ENCODE measurements at places on chromosomes 7 and 10. TPM values are rescaled to one million over a fixed set of nuclear protein-coding genes. Genes with fewer than 3 reads are reported as not detected.

SLC26A3 gene
- total RNA-seq: not detected

GRCh38 chr7:77866370-77866769, 67.8 kb downstream of the PHTF2 start:
- no peak overlapping the region for H3K4me3 ChIP-seq
- no peak for DNase-seq
- peaks cover 2% of the 10 kb centered on the region for H3K4me1 ChIP-seq
- no peaks in the 10 kb centered on the region for H3K27me3 ChIP-seq
- H3K27ac ChIP-seq: no peak overlapping the region

PRTFDC1 gene
- total RNA-seq: 0.46 TPM

DNA sequence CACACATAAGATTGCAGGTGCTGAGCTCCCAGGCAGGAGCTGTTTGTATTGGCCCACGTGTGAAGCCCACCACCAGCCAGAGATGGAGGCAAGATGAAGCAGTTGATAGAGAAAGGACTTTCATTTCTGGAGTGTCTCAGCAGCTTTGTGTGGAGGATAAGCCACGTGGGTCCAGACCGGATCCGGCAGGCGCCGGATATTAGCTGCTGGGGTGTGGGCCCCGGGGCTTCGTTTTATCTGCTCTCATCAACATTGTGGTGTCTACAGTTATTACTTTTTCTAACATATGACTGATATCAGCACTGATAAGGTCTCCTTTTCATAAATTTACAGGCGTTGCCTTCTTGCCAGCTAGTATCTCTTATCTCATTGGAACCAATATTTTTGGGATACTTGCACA, 25.5 kb downstream of the SLC18A2 start:
- no peak overlapping the region for H3K4me3 ChIP-seq
- DNase-seq: no peak
- H3K36me3 ChIP-seq: no peaks in the 10 kb centered on the region
- H3K27ac ChIP-seq: no peak overlapping the region
- no peaks in the 10 kb centered on the region for H3K4me1 ChIP-seq

- H3K4me1 ChIP-seq: peaks cover 39% of the 10 kb centered on the region
- H3K4me3 ChIP-seq: no peak overlapping the region
- DNase-seq: no peak
- no peak overlapping the region for H3K27ac ChIP-seq
- no peaks in the 10 kb centered on the region for H3K27me3 ChIP-seq
These were observed 127.9 kb downstream of the FAM53B start for GRCh38 chr10:124616040-124616835.

GRCh38 chr10:71260622-71261325, 48.4 kb downstream of the UNC5B start:
- H3K36me3 ChIP-seq: no peaks in the 10 kb centered on the region
- no peaks in the 10 kb centered on the region for H3K4me1 ChIP-seq
- no peak overlapping the region for H3K4me3 ChIP-seq
- H3K27ac ChIP-seq: no peak overlapping the region

DNA sequence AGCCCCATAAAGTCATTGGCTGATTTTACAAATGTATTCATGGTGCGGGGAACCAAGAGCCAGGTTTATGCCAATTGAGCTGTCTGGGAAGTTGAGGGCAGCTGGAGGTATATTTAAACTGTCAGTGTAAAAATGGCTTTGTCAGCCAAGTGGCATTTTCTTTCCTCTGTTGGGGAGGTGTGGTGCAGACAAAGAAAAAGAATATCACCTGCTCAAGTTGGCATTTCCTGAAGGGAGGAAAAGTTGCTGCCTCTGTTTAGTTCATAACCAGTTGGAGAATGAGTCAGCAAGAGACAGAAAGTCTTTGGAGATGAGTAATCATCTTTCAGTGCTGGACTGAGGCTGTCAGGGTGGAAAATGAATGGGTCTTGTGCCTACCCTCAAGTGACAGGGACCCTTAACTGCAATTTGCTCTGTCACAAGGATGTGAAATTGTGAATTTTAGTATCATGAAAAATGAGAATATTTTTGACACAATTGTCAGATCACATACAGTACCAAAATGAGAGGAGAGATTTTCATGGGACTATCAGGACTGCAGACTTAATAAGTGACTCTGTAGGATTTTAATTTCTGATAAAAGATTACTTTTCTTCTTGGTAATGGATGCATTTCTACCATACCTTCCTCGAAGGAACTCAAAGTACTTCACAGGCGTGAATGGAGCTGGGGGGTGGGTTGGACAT, 137.3 kb downstream of the ANLN start:
- no peak overlapping the region for H3K4me3 ChIP-seq
- H3K36me3 ChIP-seq: peaks cover 10% of the 10 kb centered on the region
- DNase-seq: no peak
- H3K4me1 ChIP-seq: peaks cover 22% of the 10 kb centered on the region

DNA sequence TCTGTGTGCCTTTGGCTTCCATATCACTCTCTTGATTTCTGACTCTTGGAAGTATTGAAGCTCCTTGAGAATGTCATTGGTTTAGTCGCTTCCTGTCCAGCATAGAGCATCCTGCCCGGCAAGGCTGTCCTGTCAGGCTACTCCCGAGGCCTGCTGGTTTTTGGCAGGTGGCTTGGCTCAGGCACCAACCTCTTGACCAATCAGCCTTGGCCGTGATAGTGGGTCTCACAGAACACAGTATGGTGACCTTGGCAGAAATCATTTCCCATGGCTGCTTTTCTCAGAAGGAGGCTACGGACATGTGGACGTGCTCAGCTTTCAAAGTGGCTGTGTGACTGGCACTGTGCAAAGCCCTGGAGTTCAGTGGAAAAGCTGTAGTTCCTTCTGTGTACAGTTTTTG, 516.9 kb downstream of the REEP3 start:
- no peak for DNase-seq
- no peak overlapping the region for H3K27ac ChIP-seq
- H3K27me3 ChIP-seq: peaks cover 6% of the 10 kb centered on the region
- no peaks in the 10 kb centered on the region for H3K36me3 ChIP-seq

DNA sequence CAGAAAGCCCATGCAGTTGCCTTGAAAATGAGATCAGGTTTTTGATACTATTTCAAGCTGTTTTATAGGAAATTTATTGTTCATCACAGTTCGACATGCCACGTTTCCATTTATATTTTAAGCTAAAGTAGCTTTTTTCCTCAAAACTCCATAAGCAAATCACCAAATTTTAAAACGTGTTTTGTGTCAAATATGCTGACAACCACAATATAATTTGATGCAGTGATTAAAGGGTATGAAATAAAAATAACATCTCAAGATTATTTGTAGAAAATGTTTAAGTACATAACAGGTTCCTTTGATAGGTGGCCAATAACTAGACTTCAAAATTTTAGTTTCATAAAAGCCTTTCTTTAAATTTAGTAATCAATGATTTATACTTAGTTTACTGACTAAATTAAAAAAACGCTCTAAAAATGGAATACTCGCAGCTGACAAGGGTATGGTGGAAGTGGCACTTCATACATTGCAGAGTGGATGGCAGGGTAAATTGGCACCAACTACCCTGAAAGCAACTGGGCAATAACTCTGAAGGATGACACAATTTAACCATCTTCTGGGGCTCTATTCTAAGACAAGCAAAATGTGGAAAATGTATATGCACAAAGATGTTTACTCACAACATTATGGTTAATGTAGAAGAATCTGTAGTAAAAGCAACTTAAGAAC, 481.6 kb downstream of the TNS3 start:
- DNase-seq: no peak
- no peaks in the 10 kb centered on the region for H3K4me1 ChIP-seq
- no peaks in the 10 kb centered on the region for H3K27me3 ChIP-seq
- no peak overlapping the region for H3K27ac ChIP-seq

UNCX gene
- not detected for total RNA-seq

DCLRE1A gene
- 13.9 TPM for total RNA-seq

GRCh38 chr10:21496343-21497176, 28.9 kb downstream of the SKIDA1 start:
- peak overlapping the region; percentile 81 for H3K4me3 ChIP-seq
- no peaks in the 10 kb centered on the region for H3K36me3 ChIP-seq
- H3K4me1 ChIP-seq: peaks cover 27% of the 10 kb centered on the region
- peaks cover 73% of the 10 kb centered on the region for H3K27me3 ChIP-seq
- peak overlapping the region; percentile 17 for H3K27ac ChIP-seq
- DNase-seq: peak; percentile 62

IFIT2 gene
- total RNA-seq: 10.2 TPM

OPALIN gene
- total RNA-seq: not detected

DNA sequence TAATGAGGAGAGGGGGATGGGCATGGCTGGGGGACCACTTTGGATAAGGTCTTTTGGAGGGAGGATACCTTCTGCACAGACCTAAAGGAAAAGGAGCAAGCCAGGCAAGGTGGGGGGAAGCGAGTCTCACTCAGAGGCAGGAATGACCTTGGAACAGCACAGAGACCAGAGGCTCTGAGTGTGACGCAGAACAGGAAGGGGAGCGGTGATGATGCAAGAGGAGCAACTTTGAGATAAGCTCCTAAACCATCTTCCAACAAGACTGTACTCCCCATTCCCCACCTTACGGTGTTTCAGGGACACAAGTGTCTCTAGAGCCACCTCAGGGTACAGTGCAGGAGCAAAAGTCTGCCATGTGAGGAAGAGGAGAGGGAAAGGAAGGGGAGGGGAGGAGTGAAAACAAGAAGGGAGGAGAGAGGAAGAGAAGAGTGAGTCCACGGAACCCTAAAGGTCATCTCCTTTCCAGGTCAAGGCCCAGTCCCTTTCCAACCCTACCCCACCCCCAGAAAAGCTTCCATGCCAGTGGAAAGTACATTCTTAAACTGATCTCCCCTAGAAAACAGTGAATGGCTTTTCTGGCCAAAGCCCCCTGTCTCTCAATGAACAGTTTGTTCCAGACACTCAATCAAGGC, 54.1 kb downstream of the JAZF1 start:
- H3K27me3 ChIP-seq: no peaks in the 10 kb centered on the region
- H3K4me3 ChIP-seq: no peak overlapping the region
- peaks cover 18% of the 10 kb centered on the region for H3K4me1 ChIP-seq
- H3K27ac ChIP-seq: no peak overlapping the region

GRCh38 chr10:113005380-113005779, 55.3 kb downstream of the TCF7L2 start:
- no peak for DNase-seq
- H3K27ac ChIP-seq: no peak overlapping the region
- no peak overlapping the region for H3K4me3 ChIP-seq
- H3K27me3 ChIP-seq: peaks cover 75% of the 10 kb centered on the region
- H3K4me1 ChIP-seq: peaks cover 21% of the 10 kb centered on the region

ABCC2 gene
- 1.3 TPM for total RNA-seq

GRCh38 chr7:89934101-89934500, 220.2 kb upstream of the STEAP1 start:
- no peak for DNase-seq
- no peaks in the 10 kb centered on the region for H3K36me3 ChIP-seq
- H3K27me3 ChIP-seq: no peaks in the 10 kb centered on the region
- H3K27ac ChIP-seq: no peak overlapping the region

UCN3 gene
- not detected for total RNA-seq

GRCh38 chr10:77546042-77546441, 91.6 kb downstream of the KCNMA1 start:
- H3K4me3 ChIP-seq: no peak overlapping the region
- no peaks in the 10 kb centered on the region for H3K36me3 ChIP-seq
- peaks cover 4% of the 10 kb centered on the region for H3K27me3 ChIP-seq
- peaks cover 1% of the 10 kb centered on the region for H3K4me1 ChIP-seq
- no peak overlapping the region for H3K27ac ChIP-seq
- DNase-seq: no peak

- no peaks in the 10 kb centered on the region for H3K4me1 ChIP-seq
- no peaks in the 10 kb centered on the region for H3K36me3 ChIP-seq
- H3K27me3 ChIP-seq: peaks cover 11% of the 10 kb centered on the region
- DNase-seq: peak; percentile 53
- H3K4me3 ChIP-seq: no peak overlapping the region
- H3K27ac ChIP-seq: no peak overlapping the region
These were observed 220.2 kb downstream of the DGKI start for GRCh38 chr7:137626469-137627067.

CDNF gene
- 0.85 TPM for total RNA-seq

DNA sequence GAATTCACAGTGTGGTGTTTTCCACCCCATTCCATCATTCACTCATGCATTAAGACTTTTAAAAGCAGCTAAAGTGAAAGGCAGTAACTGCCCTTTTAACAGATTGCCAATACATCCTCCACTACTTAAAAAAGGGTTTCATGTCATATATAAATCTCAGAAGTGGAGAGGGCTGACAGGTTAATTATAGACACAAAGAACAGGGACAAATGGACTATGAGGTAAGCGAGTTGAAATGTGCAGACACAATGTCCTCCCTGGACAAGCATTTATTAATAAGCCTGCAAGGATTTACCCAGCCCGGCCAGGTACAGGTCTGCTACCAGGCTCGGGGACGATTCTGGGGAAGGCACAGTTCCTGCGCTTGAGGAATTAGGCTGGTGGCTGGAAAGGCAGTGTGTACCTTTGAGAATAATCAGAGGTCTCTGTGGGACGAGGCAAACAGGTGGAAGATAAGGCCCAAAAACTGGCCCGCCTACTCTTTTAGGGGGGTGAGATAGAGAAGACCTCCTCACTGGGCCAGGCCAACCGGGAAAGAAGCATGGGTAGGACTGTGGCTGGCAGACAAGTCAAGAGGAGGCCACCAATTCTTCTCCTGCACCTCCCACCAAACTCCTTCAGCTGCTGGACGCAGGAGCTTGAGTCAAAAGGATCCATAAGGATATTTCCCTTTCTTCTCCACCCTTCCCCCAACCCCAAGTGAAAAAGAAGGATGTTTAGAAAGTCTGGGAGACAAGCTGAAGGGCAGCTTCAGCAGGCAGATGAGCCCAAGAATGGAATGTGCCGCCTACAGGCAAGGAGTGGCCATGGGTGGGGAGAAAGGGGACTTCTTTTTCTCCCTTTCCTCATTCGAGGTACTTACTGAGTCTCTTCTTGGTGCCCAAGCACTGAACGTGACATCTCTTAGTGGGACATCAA, 1.5 kb downstream of the PDLIM1 start:
- H3K4me1 ChIP-seq: peaks cover 38% of the 10 kb centered on the region
- no peak overlapping the region for H3K27ac ChIP-seq
- peaks cover 59% of the 10 kb centered on the region for H3K27me3 ChIP-seq
- DNase-seq: no peak

ADAM12 gene
- total RNA-seq: 0.45 TPM

DNA sequence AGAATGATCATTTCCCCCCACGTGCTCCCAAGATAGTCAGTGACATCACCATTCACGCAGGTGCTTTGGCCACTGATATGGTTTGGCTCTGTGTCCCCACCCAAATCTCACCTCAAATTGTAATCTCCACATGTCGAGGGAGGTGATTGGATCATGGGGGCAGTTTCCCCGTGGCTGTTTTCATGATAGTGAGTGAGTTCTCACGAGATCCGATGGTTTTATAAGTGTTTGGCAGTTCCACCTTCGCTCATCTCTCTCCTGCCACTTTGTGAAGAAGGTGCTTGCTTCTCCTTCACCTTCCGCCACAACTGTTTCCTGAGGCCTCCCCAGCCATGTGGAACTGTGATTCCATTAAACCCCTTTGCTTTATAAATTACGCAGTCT, 205.4 kb upstream of the SH2B2 start:
- H3K4me1 ChIP-seq: peaks cover 5% of the 10 kb centered on the region
- H3K4me3 ChIP-seq: no peak overlapping the region
- no peak overlapping the region for H3K27ac ChIP-seq
- peaks cover 5% of the 10 kb centered on the region for H3K36me3 ChIP-seq
- H3K27me3 ChIP-seq: no peaks in the 10 kb centered on the region

All from activated CD4-positive, alpha-beta T cell treated with anti-CD3 and anti-CD28 coated beads, Interleukin-2, amount 10 ng/mL, durations not matched to agents 7 days and 5 days (primary cell).